RWPE1 (cell line): ENCODE measurements at places on chromosomes 2 and 18.

GRCh38 chr2:101340141-101340551 lies 31.6 kb upstream of the RNF149 start:
- no peak for DNase-seq

GRCh38 chr2:228131833-228132232 lies 49.7 kb downstream of the SPHKAP start:
- no peak for DNase-seq

- DNase-seq, result no peak
Observed at GRCh38 chr2:148907085-148907785, 32.2 kb downstream of the KIF5C start.

- no peak for DNase-seq
Observed at GRCh38 chr18:41814651-41815050, 140.4 kb upstream of the PIK3C3 start.

DNA sequence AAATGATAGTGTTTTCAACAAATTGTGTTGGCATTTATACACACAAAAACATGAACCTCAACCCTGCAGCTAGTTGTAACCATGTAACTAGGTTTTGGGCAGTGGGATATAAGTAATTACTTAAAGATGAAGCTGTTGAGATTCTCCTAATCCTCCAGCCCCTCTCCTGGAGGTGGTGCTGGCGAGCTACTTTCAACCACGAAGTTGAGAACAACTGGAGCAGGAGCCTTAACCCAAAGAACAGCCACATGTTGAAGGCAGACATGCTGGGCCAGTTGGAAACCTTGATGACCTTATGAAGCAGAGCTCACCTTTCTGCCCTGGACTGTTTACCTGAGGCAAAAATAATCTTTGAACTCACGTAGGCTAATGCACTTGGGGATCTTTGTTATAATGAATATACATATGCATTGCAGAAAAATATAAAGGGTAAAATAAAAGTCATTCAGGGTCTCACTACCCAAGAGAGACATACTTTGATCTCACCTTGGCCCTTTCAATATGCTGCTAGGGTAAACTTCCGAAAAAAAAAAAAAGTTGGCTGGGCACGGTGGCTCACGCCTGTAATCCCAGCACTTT lies 89.6 kb upstream of the NPAS2 start:
- DNase-seq, result peak; percentile 70

GRCh38 chr2:40187054-40187453 lies 264.8 kb downstream of the SLC8A1 start:
- DNase-seq, result no peak
